Stimulated activated CD8-positive, alpha-beta memory T cell treated with anti-CD3 and anti-CD28 coated beads, Interleukin-7, amount 100 ng/mL, for 1 hour (primary cell): ENCODE measurements at places on chromosomes 2 and 18.

GRCh38 chr2:161954103-161954502 lies 119.9 kb downstream of the DPP4 start:
- DNase-seq, result no peak

DNA sequence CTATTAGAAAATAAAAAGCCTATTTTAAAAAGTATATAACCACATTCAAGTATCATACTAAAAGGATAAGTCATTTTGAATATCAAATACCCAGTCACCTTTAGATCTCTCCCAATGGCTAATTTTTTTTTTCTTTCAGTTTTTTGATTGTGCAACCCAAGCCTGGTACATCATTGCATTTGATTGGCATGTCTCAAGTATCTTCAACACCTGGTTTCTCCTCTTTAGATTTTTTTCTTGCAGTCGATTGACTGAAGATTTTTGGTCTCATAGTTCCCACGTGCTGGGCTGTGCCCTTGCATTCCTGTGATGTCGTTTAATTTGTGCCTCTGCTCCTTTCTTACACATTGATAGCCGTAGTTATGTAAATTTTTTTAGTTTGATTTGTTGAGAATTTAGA lies 40.7 kb downstream of the ATIC start:
- no peak for DNase-seq

- no peak for DNase-seq
Measured at GRCh38 chr2:30230497-30231211, 680 bp upstream of the LBH start.

GRCh38 chr2:53987336-53987921 lies 16.6 kb upstream of the PSME4 start:
- DNase-seq, result no peak
